A549 treated with ZK216348 at 1 μM for 4 hours (cell line): ENCODE measurements at places on chromosomes 6 and 20. TPM values are rescaled to one million over a fixed set of nuclear protein-coding genes. Genes with fewer than 3 reads are reported as not detected.

Gene JPH2
- total RNA-seq: 2.7 to 4.2 TPM (median 2.9 TPM) in 5 replicates

Gene BNIP5
- total RNA-seq: not detected in 5 replicates

Gene IPCEF1
- 0.03 TPM in 1 of 5 replicates, not detected in the others for total RNA-seq

Gene BMP7
- total RNA-seq: 0.13 to 0.78 TPM (median 0.55 TPM) in 5 replicates

Gene PPP1R3G
- total RNA-seq: 1.2 to 2.2 TPM (median 1.6 TPM) in 5 replicates

Gene RWDD2A
- total RNA-seq: 1.2 to 2.2 TPM (median 1.5 TPM) in 5 replicates

Gene EYA2
- total RNA-seq: 2.4 to 3.8 TPM (median 2.6 TPM) in 5 replicates

Gene ABHD16B
- not detected in 5 replicates for total RNA-seq

Gene CRISP3
- total RNA-seq: not detected in 5 replicates

Gene MYL9
- total RNA-seq: 15.7 to 29.0 TPM (median 19.6 TPM) in 5 replicates

Gene GTSF1L
- total RNA-seq: not detected in 5 replicates

Gene TPBG
- total RNA-seq: 32.6 to 47.3 TPM (median 41.3 TPM) in 5 replicates

Gene ARHGAP40
- total RNA-seq: not detected in 5 replicates

Gene DEFB125
- total RNA-seq: not detected in 5 replicates

Gene IMPG1
- not detected in 5 replicates for total RNA-seq

Gene EPHA7
- 0.04 to 0.09 TPM (median 0.06 TPM) in 5 replicates for total RNA-seq

Gene OPRL1
- 0.46 to 0.98 TPM (median 0.70 TPM) in 5 replicates for total RNA-seq

Gene ANGPT4
- 0.04 to 0.06 TPM in 2 of 5 replicates, not detected in the others for total RNA-seq

Gene ATF6B
- 21.0 to 37.0 TPM (median 35.3 TPM) in 5 replicates for total RNA-seq

Gene POM121L2
- not detected in 5 replicates for total RNA-seq

Gene PLEKHG1
- total RNA-seq: 0.34 to 1.0 TPM (median 0.43 TPM) in 5 replicates

Gene TSPO2
- not detected in 5 replicates for total RNA-seq

Gene OR2B3
- not detected in 5 replicates for total RNA-seq

Gene PRRT1
- total RNA-seq: 0.47 to 0.95 TPM (median 0.68 TPM) in 5 replicates

Gene PDE7B
- total RNA-seq: 0.57 to 1.3 TPM (median 0.97 TPM) in 5 replicates

Gene PREX1
- total RNA-seq: 9.2 to 14.1 TPM (median 13.6 TPM) in 5 replicates

Gene PI16
- not detected in 5 replicates for total RNA-seq

Gene ARMH2
- not detected in 5 replicates for total RNA-seq

Gene SLC2A4RG
- 51.4 to 112 TPM (median 99.3 TPM) in 5 replicates for total RNA-seq

Gene TSHZ2
- not detected in 5 replicates for total RNA-seq

Gene TFAP2B
- not detected in 5 replicates for total RNA-seq

Gene FOXQ1
- 4.6 to 7.1 TPM (median 5.0 TPM) in 5 replicates for total RNA-seq

Gene OR2H1
- not detected in 5 replicates for total RNA-seq

Gene LINC00237
- not detected in 5 replicates for total RNA-seq

Gene RRBP1
- 88.8 to 144 TPM (median 122 TPM) in 5 replicates for total RNA-seq

Gene PEDS1
- 35.9 to 59.4 TPM (median 53.5 TPM) in 5 replicates for total RNA-seq

Gene TFAP2D
- not detected in 5 replicates for total RNA-seq

Gene SMIM28
- not detected in 5 replicates for total RNA-seq

Gene DNAJC5
- total RNA-seq: 18.7 to 32.7 TPM (median 30.2 TPM) in 5 replicates

Gene LTA
- total RNA-seq: not detected in 5 replicates

Gene PSMF1
- total RNA-seq: 198 to 224 TPM (median 215 TPM) in 5 replicates

Gene CLPSL2
- 0.51 to 1.0 TPM (median 0.78 TPM) in 3 of 5 replicates, not detected in the others for total RNA-seq

Gene VSX1
- 0.89 to 1.2 TPM (median 1.0 TPM) in 5 replicates for total RNA-seq

Gene OR10C1
- total RNA-seq: not detected in 5 replicates

Gene CLDN20
- total RNA-seq: not detected in 5 replicates

Gene FAM83B
- total RNA-seq: 0.07 to 0.08 TPM (median 0.07 TPM) in 3 of 5 replicates, not detected in the others

Gene TP53TG5
- not detected in 5 replicates for total RNA-seq

Gene SSTR4
- 0.17 to 0.35 TPM (median 0.25 TPM) in 4 of 5 replicates, not detected in the other for total RNA-seq

Gene RIPOR2
- total RNA-seq: 0.13 to 0.31 TPM (median 0.25 TPM) in 5 replicates

Gene PLAGL1
- 6.5 to 9.9 TPM (median 6.9 TPM) in 5 replicates for total RNA-seq

Gene FAM83C
- 0.07 to 0.15 TPM (median 0.12 TPM) in 4 of 5 replicates, not detected in the other for total RNA-seq

Gene SLC13A3
- 0.21 TPM in 1 of 5 replicates, not detected in the others for total RNA-seq

Gene RBPJL
- not detected in 5 replicates for total RNA-seq

Gene SLC22A3
- 33.9 to 44.9 TPM (median 40.5 TPM) in 5 replicates for total RNA-seq

Gene SALL4
- 1.3 to 2.6 TPM (median 1.4 TPM) in 5 replicates for total RNA-seq
